ENCODE measurements at places on chromosomes 2 and 18.

GRCh38 chr18:74515620-74516231 is 18.6 kb upstream of the CNDP1 start:
- DNase-seq: no peak

DNA sequence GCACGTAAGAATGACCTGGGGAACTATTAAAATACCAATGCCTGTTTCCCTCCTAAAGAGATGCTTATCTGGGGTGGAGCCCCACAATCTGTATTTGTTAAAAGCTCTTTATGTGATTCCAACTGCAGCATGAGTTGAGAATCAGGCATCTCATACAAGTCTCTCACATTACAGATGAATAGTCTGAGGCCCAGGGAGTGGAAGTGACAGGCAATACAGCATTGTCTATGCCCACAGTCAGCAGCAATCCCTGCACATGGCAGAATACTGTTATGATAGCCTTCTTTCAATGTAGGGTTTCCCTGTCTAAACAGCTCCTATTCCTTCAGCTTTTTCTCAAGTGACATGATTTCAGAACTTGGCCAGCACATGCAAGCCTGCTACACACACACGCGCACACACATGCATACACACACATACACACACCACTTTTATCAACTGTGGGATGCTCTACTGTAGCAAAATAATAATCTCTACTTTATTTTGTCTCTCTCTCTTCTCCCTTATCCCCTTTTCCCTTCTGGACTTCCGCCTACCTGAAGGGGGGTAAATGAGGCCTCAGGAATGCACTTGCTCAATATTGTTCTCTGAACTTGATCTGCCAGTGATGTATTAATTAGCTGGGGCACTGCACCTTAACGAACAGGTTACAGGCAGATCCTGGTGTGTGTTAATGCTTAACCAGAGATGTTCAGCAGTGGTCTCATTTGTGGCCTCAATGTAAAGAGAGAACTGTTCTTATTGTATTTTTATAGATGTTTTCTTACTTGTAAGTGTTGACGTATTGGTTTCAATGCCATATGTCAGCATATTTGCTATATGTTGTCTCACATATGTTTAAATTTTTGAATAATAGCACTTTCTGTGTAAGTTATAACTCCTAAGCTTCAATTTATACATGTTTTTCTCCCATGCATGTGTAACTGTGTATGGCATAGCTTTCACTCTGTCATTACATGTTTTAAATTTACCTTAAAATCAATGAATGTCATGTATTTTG is 116.0 kb downstream of the SETBP1 start:
- no peak for DNase-seq

GRCh38 chr18:13306583-13306982 is 88.0 kb downstream of the LDLRAD4 start:
- DNase-seq: no peak

GRCh38 chr2:152525277-152525838 is 190.4 kb downstream of the FMNL2 start:
- DNase-seq: no peak

DNA sequence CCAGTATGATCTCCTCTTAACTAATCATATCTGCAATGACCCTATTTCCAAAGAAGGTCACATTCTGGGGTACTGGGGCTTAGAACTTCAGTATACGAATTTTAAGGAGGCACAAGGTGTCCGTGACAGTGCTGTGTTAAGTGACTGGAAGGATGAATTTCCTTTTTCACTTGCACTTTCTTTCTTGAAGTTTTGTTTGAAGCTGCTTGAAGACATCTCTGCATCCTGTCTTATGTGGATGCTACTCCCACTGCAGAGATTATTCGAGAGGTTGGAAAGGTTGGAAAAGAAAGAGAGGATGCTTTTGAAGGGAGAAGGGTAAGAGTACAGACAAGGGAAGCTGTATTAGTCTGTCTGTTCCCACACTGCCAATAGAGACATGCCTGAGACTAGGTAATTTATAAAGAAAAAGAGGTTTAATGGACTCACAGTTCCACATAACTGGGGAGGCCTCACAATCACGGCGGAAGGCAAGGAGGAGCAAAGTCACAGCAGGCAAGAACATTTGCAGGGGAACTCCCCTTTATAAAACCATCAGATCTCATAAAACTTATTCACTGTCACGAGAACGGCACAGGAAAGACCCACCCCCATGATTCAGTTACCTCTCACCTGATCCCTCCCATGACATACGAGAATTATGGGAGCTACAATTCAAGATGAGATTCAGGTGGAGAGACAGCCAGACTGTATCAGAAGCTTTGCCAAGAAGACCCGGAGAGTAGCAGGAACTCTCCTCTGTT is 3.6 kb upstream of the RNF144A start:
- no peak for DNase-seq

- DNase-seq: peak; percentile 48
These were observed at the start of gene TCF4 for GRCh38 chr18:55588111-55588869. TSS of gene TCF4 (minus strand) at chr18:55588192. CDS start at chr18:55587116, 1,076 bp downstream.

DNA sequence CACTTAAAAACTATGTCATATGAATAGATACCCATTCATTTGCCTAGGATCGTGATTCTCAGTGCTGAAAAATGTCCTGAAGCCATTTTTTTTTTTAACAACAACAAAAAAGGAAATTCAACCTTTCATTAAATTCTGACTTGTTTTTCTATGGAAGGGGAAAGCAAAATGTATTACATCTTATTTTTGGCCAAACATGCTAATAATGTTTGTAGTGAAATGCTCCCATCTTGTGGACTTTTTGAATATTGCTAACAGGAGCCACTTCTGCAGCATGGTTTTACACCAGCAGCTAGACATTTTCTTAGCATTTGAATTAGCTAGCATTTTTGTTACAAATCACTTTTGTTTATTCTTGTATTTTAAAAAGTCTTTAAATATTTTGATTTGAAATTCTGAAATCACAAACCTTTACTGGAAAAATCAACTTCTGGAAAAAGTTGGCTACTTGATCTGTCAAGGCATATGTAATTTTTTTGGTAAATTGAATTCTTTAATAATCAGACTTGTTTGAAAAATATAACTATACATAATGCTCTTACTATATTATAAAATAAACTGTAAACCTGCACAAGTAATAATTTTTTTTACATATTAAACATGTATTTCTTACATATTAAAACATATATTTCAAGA is 75.8 kb downstream of the KIDINS220 start:
- DNase-seq: no peak

Measured in anterior cingulate cortex (tissue), 58 donors.